ENCODE measurements at places on chromosomes 6 and 20. TPM values are rescaled to one million over a fixed set of nuclear protein-coding genes. Genes with fewer than 3 reads are reported as not detected.

Gene OR2H2
- total RNA-seq, result not detected

Gene SNX9
- 48.5 TPM for total RNA-seq

Gene SLC35F1
- not detected for total RNA-seq

DNA sequence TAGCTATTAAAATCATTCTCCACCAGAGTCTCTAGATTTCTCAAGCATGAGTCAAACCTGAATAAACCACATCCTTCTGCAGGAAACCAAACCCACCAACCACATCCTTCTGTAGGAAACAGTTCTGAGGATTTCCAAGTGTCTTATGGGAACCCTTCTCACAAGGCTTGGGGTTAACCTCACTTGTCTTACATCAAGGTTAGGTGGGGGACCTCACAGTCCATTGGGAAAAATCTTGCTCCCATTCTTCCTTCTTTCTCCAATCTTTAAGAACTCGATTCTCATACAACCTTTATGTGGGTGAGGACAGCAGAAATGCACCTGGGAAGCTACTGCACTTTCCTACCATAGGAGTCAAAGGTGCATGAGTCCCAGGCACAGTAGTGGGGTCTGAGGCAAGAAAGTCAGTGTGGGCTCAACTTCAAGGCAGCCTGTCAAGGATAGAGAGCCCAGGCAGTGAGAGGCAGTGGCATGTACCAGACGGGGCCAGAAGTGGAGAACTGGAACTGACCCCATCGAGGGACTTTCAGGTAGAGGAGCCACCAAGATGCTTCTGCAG, 114.5 kb downstream of the SLC22A3 start:
- peaks cover 66% of the 10 kb centered on the region for H3K4me1 ChIP-seq
- H3K27ac ChIP-seq, result no peak overlapping the region
- DNase-seq, result no peak
- no peaks in the 10 kb centered on the region for H3K27me3 ChIP-seq
- no peaks in the 10 kb centered on the region for H3K36me3 ChIP-seq

GRCh38 chr6:47362857-47363461, 53.3 kb upstream of the TNFRSF21 start:
- no peak overlapping the region for H3K27ac ChIP-seq
- H3K4me3 ChIP-seq, result no peak overlapping the region
- H3K4me1 ChIP-seq, result no peaks in the 10 kb centered on the region
- DNase-seq, result no peak
- H3K36me3 ChIP-seq, result no peaks in the 10 kb centered on the region
- H3K27me3 ChIP-seq, result no peaks in the 10 kb centered on the region

GRCh38 chr20:20102716-20103258, 50.5 kb downstream of the CFAP61 start:
- no peak for DNase-seq
- no peak overlapping the region for H3K4me3 ChIP-seq
- no peaks in the 10 kb centered on the region for H3K36me3 ChIP-seq
- no peak overlapping the region for H3K27ac ChIP-seq
- no peaks in the 10 kb centered on the region for H3K27me3 ChIP-seq

GRCh38 chr6:170184316-170184715, 106.6 kb downstream of the DLL1 start:
- no peaks in the 10 kb centered on the region for H3K36me3 ChIP-seq
- H3K27me3 ChIP-seq, result no peaks in the 10 kb centered on the region
- no peak overlapping the region for H3K4me3 ChIP-seq
- DNase-seq, result no peak
- peaks cover 5% of the 10 kb centered on the region for H3K4me1 ChIP-seq

GRCh38 chr6:108348655-108349349, 53.9 kb downstream of the AFG1L start:
- H3K36me3 ChIP-seq, result no peaks in the 10 kb centered on the region
- H3K27ac ChIP-seq, result no peak overlapping the region
- no peak overlapping the region for H3K4me3 ChIP-seq
- no peak for DNase-seq
- no peaks in the 10 kb centered on the region for H3K27me3 ChIP-seq
- no peaks in the 10 kb centered on the region for H3K4me1 ChIP-seq

DNA sequence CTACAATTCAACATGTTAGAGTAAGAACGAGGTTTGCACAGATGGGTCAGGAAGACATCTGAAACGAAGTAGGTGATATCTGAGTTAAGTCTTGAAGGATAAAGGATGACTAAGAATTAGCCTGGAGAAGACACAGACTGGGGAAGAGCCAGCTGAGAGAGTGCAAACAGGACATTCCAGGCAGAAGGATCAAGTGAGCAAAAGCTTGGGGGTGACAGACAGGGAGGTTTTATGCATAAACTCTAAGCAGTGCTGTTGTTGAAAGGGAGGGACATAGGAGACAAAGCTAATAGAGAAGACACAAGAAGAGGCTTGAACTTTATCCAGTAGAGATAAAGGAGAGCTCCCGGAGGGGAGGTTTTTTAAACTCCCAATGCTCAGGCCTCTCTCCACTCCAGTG, 15.0 kb upstream of the ETV7 start:
- no peaks in the 10 kb centered on the region for H3K36me3 ChIP-seq
- DNase-seq, result no peak
- H3K4me3 ChIP-seq, result no peak overlapping the region
- no peak overlapping the region for H3K27ac ChIP-seq
- H3K4me1 ChIP-seq, result no peaks in the 10 kb centered on the region

GRCh38 chr6:89386917-89387491, 25.1 kb downstream of the RRAGD start:
- H3K4me1 ChIP-seq, result no peaks in the 10 kb centered on the region
- no peak for DNase-seq
- no peak overlapping the region for H3K27ac ChIP-seq
- H3K27me3 ChIP-seq, result no peaks in the 10 kb centered on the region
- H3K4me3 ChIP-seq, result no peak overlapping the region

- peaks cover 23% of the 10 kb centered on the region for H3K4me1 ChIP-seq
- H3K4me3 ChIP-seq, result no peak overlapping the region
- H3K27ac ChIP-seq, result no peak overlapping the region
- no peak for DNase-seq
- no peaks in the 10 kb centered on the region for H3K27me3 ChIP-seq
- H3K36me3 ChIP-seq, result no peaks in the 10 kb centered on the region
Observed at GRCh38 chr20:36569847-36570429, 3.5 kb upstream of the TGIF2 start.

DNA sequence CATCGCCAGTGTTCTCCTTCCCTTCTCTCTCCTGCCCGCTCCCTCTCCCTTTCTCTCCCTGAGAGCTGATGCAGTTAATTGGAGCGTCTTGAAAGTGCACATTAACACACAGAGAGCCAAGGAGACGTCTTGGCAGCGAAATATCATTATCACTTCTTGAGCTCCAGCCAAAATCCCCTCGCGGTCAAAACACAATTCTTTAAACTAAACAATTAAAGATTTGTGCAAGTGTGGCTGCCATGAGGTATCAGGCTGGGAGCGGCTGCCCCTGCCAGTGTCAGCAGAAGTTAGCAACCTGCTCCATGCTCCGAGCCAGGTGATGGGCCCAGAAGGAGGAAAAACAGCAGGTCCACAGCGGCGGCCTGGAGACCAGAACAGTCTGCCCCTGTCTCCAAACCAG, 100.9 kb upstream of the FOXP4 start:
- H3K4me1 ChIP-seq, result peaks cover 44% of the 10 kb centered on the region
- no peak overlapping the region for H3K4me3 ChIP-seq
- no peaks in the 10 kb centered on the region for H3K36me3 ChIP-seq
- no peak overlapping the region for H3K27ac ChIP-seq
- peaks cover 6% of the 10 kb centered on the region for H3K27me3 ChIP-seq

DNA sequence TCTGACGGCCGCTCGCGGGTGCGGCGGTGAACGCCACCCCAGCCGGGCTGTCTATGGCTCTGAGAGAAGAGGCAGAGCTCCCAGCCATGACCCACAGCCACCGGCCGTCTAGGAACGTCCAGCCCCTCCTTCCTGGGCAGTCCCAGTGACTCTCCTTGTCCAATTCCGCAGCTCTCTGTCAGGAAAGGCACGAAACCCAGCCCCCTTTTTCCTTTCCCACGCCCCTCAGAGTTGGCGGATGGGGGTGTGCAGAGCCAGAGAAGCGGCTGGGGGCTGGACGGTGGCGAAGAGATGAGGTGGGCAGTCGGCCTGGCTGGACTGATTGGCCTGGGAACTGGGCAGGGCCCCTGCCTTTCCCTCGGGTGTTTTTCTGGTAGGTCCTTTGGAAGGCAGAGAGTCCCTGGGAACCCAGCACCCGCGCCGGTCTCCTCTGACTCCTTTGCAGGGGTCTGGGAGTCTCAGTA, 1.5 kb downstream of the EBF4 start:
- H3K4me1 ChIP-seq, result peaks cover 17% of the 10 kb centered on the region
- H3K4me3 ChIP-seq, result no peak overlapping the region
- no peaks in the 10 kb centered on the region for H3K36me3 ChIP-seq
- H3K27me3 ChIP-seq, result peaks cover 26% of the 10 kb centered on the region

DNA sequence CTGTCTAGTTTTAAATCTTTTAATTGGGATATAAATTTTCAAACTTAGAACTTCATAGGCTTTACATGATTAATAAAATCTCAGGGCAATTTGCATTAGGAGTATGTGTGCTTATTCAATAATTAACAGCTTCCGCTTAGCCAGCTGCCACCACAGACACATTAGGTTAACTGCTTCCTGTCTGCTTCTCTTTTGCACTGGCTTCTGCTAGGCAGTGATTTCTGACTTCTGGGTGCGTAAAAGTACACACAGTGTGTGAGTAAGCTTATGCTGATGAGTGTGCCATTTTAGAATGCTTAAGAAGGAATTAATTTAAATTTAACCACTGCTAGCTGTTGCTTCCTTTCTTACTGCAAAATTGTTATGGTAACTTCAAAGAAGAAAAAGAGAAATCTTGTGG, 73.9 kb downstream of the F13A1 start:
- DNase-seq, result no peak
- no peaks in the 10 kb centered on the region for H3K4me1 ChIP-seq
- peaks cover 5% of the 10 kb centered on the region for H3K27me3 ChIP-seq
- no peak overlapping the region for H3K27ac ChIP-seq
- H3K36me3 ChIP-seq, result no peaks in the 10 kb centered on the region
- H3K4me3 ChIP-seq, result no peak overlapping the region

GRCh38 chr6:144888621-144889020, 603.5 kb downstream of the UTRN start:
- no peaks in the 10 kb centered on the region for H3K4me1 ChIP-seq
- H3K36me3 ChIP-seq, result no peaks in the 10 kb centered on the region
- no peaks in the 10 kb centered on the region for H3K27me3 ChIP-seq

DNA sequence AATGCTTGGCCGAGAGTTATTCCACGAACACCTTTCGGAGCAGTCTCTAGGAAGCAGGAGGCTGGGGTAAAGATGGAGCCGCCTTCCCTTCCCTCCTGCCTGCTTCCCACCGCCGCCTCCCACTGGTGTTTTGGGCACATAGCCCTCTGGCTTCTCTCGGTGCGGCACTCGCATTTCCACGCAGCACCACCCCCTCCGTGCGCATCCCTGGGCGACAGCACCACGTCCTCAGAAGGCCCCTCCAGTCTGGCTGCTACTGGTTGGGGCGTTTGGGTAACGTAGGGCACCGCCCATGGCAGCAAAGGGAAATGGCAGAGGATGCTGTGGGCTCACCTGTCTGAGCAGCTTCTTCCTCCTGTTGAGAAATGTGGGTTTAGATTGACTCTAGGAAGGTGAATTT, 2.4 kb downstream of the COL20A1 start:
- H3K36me3 ChIP-seq, result no peaks in the 10 kb centered on the region

DNA sequence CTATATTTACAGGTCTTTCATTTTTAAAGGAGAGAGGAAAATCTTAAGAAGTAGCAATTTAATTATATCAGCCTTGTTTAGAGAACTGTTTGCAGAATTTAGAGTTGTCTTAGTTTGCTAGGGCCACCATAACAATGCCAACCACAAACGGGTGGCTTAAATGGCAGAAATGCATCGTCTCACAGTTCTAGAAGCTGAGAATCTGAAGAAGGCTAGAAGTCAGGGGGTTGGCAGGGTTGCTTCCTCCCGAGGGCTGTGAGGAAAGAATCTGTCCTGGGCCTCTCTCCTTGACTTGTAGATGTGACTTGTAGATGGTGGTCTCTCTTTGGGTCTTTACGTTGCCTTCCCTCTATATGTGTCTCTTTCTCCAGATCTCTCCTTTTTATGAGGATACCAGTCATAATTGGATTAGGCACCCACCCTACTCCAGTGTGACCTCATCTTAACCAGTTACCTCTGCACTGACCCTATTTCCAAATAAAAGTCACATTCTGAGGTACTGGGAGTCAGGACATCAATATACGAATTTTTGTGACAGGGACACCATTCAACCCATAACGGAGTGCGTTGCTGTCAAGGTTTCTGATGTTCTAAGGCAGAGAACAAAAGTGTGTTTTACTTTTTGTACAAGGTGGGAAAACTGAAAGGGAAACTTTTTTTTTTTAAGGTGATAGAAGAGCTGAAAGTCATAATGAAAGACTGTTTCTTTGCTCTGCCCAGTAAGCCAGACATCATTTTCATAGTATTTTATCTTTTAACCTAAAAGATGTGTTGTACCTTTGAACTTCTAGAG, 84.4 kb downstream of the SAMD3 start:
- H3K27me3 ChIP-seq, result no peaks in the 10 kb centered on the region
- H3K4me3 ChIP-seq, result peak overlapping the region; percentile 23
- peak overlapping the region; percentile 33 for H3K27ac ChIP-seq
- peaks cover 34% of the 10 kb centered on the region for H3K36me3 ChIP-seq
- H3K4me1 ChIP-seq, result peaks cover 25% of the 10 kb centered on the region

DNA sequence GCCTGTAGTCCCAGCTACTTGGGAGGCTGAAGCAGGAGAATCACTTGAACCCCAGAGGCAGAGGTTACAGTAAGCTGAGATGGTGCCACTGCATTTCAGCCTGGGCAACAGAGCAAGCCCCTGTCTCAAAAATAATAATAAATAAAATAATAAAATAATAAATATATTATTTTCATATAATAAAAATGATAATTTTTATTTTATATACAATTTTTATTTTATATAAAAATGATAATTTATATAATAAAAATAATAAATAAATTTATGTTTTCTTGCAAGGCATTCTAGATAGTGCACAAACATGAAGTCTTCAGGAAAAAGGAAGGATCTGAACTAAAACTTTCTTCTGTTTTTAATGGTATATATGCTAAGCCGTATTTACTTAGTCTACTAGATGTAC, 12.6 kb upstream of the SGK1 start:
- DNase-seq, result no peak
- no peak overlapping the region for H3K27ac ChIP-seq
- H3K27me3 ChIP-seq, result no peaks in the 10 kb centered on the region
- no peaks in the 10 kb centered on the region for H3K36me3 ChIP-seq

DNA sequence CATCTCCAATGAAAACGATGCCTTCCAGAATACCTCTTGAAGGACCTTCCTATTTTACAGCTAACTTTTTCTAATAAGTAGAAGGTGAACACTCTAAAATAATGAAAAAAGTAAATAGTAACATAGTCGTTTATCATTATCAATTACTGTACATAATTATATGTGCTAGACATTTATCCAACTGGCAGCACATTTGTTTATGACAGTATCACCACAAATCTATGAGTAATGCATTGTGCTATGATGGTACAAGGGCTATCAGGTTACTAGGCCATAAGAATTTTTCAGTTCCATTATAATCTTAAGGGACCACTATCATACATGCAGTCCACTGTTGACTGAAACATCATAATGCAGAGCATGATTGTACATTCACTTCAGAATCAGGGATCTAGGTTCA, 68.4 kb downstream of the ATG5 start:
- no peak for DNase-seq
- H3K4me1 ChIP-seq, result no peaks in the 10 kb centered on the region
- no peak overlapping the region for H3K4me3 ChIP-seq
- no peaks in the 10 kb centered on the region for H3K27me3 ChIP-seq
- H3K36me3 ChIP-seq, result no peaks in the 10 kb centered on the region

GRCh38 chr20:31590717-31591225, 14.3 kb upstream of the ID1 start:
- H3K4me1 ChIP-seq, result peaks cover 9% of the 10 kb centered on the region
- H3K36me3 ChIP-seq, result no peaks in the 10 kb centered on the region
- no peak overlapping the region for H3K27ac ChIP-seq
- DNase-seq, result no peak

Data from CD4-positive, alpha-beta T cell (primary cell).